ENCODE measurements at places on chromosomes 3 and 15.

DNA sequence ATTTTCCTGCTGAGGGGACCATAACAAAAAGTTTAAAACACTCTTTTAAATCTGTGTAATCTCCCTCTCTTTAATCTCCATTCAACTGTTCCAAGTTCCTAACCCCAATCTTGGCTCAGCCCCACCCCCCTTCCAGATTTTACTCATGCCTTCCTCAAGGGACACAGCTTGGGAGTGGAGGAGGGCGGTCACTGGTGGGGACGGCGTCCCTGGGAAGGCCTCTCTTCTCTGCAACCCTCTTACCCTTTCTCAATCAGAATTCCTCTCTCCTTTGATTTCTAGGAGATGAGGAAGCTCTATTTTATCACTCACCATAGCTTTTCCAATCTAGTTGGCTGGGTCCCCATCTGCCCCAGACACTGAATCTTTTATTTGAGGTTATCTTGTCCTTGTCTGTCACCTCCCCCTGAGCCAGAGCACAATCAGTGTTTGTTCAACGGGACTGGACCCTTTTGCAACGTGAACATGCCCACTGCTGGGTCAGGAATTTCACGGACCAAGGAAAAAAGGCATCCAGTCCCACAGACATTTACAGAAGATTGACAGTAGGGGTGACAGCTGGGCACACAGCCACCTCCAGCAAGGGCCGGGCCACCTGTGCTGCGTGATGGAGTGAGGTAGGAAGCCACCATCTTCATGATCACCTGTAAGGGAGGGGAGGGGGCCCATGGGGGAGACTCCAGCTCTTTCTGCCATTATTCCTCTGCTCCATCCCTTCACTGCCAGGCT is 84.0 kb upstream of the HERC1 start:
- no peak for DNase-seq

- no peak for DNase-seq
These were observed 468.0 kb upstream of the TBL1XR1 start for GRCh38 chr3:177665122-177665808.

DNA sequence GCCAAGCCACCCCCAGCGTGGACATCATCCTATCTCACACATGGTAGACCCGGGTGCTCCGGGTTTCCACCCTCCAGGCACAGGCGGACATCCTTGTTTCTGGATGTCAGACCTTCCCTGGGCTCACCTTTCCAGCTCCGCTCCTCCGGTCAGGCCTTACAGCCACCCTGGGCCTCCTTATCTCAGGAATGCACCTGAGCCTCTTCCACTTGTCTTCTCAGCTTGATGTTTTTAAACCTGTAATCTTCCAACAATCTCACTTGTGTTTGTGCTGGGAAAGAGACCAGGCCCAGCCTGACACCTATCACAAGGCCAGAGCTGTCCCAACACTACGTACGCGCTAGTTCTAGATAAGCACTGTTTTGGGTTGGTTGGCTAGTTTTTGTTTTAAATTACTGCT is 53.9 kb downstream of the NIPA2 start:
- DNase-seq = no peak

- no peak for DNase-seq
These were observed 9.8 kb downstream of the HOMER2 start for GRCh38 chr15:82942691-82943090.

GRCh38 chr3:81891055-81891895 is 129.8 kb upstream of the GBE1 start:
- no peak for DNase-seq

GRCh38 chr3:14614189-14614588 is 37.4 kb upstream of the CCDC174 start:
- no peak for DNase-seq

- no peak for DNase-seq
These were observed 95.8 kb downstream of the BDH1 start for GRCh38 chr3:197460002-197460401.

- no peak for DNase-seq
These were observed 1.4 kb downstream of the KBTBD13 start for GRCh38 chr15:65077981-65078352.

- no peak for DNase-seq
These were observed 363.6 kb downstream of the RORA start for GRCh38 chr15:60865507-60865906.

GRCh38 chr15:35858707-35859106 is 312.7 kb upstream of the DPH6 start:
- DNase-seq = no peak

- no peak for DNase-seq
These were observed 25.6 kb downstream of the IQCB1 start for GRCh38 chr3:121809249-121809648.

- DNase-seq = no peak
These were observed 177.8 kb downstream of the CBLB start for GRCh38 chr3:105691053-105691452.

GRCh38 chr3:29167180-29167579 is 113.7 kb upstream of the RBMS3 start:
- no peak for DNase-seq

- no peak for DNase-seq
These were observed 586.4 kb downstream of the GRM7 start for GRCh38 chr3:7447197-7447769.

DNA sequence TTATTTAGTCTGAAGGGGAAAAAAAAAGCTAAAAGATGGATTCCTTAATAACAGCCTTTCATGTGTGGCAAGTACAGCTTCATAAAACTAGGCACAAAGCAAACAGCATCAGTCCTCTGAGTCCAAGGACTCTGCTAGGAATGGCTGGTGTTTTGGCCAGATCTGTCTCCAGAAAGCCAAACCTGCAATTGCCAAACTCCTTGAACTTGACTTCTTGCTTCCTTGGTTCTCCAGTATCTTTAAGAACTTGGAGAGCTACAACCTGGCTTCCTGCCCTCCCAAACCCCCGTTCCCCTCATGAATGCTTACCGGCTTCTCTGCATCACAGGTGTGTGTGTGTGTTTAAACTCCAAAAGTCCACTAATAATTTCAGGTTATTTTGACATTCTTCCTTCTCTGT is 1.6 kb upstream of the PLOD2 start:
- DNase-seq = no peak

- no peak for DNase-seq
These were observed 91.5 kb downstream of the MEX3B start for GRCh38 chr15:81954158-81954783.

- no peak for DNase-seq
These were observed 22.9 kb downstream of the CHMP2B start for GRCh38 chr3:87250009-87250408.

DNA sequence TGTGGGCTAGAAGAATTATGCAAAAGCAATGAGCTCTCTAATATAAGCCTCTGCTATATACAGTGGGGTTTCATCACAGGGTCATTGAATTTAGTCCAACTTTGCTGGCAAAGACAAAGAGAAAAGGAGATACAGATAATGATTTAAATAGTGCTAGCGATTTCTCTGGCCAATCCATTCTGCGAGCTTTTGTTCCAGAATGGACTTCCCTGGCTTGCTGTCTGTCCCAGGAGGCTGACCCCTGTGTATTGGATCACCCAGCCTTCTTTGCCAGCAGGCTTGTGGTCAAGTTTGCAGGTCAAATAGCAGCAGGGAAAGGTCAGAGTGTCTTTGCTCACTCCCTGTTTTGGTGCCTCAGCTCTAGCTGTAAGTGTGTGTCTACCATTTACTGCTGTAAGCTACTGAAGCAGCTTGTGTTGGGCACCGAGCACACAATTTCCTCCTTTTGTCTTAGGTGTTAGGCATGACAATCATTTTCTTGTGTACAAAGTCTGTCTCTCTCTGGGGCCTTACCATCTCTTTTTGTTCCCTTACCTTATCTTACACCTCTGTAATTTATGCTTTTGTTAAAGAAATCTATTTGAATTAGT is 55.7 kb downstream of the UNC13C start:
- DNase-seq = no peak

- DNase-seq = no peak
These were observed 175.4 kb upstream of the LPP start for GRCh38 chr3:187978433-187979011.

DNA sequence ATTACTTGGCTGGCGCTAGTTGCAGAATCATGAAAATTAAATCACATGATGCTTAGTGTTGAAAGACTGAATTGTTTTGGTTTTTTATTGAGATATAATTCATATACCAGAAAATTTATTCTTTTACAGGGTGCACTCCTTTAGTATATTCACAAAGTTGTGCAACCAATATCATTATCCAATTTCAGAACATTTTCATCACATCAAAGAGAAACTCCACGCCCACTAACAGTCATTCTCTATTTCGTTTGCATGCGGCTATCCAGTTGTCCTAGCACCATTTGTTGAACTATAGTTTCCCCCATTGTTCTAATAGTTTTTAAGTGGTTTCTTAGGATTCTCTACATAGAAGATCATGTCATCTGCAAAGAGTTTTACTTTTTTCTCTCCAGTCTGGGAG is 3.7 kb downstream of the EHD4 start:
- DNase-seq = no peak

- DNase-seq = no peak
These were observed 31.4 kb downstream of the FSD2 start for GRCh38 chr15:82774496-82774895.

- DNase-seq = no peak
These were observed 87.8 kb upstream of the PLXND1 start for GRCh38 chr3:129694228-129694627.

GRCh38 chr3:183226333-183226890 is 26.6 kb upstream of the B3GNT5 start:
- no peak for DNase-seq

- no peak for DNase-seq
These were observed 30.7 kb downstream of the C3orf38 start for GRCh38 chr3:88180398-88180999.

DNA sequence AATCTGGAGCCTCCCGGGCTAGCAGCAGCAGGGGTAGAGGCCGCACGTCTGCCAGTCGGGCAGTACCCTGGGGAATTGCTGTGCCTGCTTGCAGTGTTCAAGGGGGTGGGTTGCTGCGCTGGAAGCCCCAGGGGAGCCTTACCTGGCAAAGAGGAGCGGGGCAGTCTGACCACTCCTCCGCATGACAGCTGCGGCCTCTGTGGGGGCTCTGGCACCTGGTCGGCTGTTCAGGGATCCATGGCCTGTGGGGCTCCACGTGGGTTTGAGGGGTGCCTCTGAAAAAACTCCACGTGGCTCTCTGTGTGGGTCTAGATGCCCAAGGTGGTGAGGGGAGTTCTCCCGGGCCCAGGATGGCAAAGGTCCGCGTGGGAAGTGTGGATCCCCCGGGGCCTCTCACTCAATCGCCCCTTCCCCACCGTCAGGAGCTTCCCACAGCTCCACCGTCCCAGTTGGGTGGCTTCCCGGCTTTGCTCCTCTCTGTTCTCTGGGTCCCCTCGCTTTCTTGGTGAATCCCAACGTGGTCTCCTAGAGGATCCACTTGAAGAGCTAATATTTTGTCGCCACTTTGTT is 184.5 kb downstream of the EFHB start:
- DNase-seq = no peak

GRCh38 chr3:9448643-9449042 is 51.2 kb downstream of the SETD5 start:
- DNase-seq = no peak

- DNase-seq = no peak
These were observed 37.4 kb downstream of the GHSR start for GRCh38 chr3:172410702-172411477.

DNA sequence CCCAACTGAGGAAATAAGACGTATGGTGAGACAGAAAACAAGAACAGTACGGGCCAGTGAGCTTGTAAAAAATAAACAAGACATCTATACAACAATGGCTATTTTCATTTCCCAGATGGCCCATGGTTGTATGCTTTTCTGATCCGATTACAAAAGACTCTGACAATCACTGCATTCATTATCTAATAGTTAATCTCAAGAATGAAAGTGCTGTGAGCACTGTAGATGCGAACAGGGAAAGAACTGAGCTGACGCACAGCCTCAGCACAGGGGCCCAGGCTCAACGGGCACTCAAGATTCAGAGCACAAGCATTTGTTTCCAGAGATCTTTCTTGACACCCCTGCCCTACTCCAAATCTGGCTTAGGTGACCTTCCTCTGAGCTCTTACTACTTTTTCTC is 6.9 kb downstream of the MTMR10 start:
- DNase-seq = no peak

DNA sequence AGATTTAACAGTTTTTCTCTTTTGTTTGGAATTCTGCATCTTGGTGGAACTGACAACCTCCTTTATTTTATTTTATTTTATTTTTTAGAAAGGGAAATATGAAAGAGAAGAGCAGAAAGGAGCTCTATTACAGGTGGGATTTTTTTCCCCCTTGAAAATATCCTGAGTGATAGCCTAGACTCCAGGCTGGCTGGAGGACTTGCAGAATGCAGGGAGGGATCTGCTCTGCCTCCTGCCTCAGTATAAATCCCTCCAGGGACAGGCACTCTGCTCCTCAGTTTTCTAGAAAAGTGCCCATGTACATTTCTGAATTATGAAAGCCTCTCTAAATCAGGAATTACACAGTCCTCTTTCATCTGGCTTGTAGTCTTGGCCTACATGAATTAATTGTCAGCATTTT is 173.7 kb downstream of the TMEM108 start:
- no peak for DNase-seq

- no peak for DNase-seq
These were observed 2.4 kb downstream of the MYLK start for GRCh38 chr3:123881771-123882170.

DNA sequence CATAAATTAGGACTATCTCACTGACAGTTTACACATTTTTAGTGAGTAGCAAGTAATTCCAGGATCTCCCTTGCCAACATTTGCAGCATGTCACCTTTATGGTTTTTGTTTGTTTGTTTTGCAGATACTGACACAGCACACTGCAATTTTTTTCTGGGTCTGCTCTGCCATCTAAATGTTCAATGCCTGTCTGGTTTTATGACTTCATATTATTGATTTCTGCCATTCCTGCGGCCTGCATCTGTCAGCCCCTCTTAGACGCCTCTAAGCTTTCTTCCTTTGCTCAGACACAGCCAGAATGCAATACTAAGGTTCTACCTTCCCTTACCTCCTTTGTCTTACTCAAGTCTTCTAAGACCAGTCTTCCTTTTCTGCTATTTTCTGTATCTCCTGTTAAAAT is 321.2 kb upstream of the AZI2 start:
- no peak for DNase-seq

DNA sequence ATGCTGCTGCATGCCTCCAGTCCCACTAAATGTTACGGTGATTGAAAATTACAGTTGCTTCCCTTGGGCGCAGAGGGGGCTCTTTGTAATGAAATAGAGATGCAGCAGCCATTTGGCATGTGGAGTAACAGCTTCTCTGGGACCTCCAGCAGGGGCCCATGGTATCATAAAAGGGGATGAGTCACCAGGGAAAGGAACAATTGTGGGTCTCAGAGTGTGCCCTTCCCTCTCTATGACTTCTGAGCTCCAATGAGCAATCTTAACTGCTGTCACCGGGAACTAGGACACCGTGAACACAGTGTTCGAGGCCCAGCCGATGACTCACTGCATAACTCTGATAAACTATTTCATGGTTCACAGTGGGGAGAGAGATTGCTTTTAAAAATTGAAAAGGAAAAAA is 164.8 kb upstream of the NUDT16 start:
- no peak for DNase-seq

DNA sequence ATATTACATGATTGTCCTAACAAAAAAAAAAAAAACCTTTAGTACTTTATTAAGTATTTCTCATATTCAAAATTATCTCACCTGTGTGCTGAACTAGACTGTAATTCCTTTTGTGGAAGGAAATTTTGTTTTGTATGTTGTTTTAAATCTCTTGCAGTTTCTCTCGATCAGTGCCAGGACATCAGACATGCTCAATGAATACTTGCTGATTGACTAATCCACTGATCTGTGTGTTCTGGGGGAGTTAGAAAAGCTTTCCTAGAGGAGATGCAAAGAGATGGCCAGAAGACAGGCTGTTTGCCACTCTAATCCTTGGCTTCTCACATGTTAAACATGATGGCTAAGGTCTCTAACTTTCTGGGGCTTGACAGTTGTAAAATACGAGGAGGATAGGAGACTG is 233.3 kb upstream of the NR2E3 start:
- DNase-seq = no peak
